ENCODE measurements at places on chromosomes 5 and 9.

DNA sequence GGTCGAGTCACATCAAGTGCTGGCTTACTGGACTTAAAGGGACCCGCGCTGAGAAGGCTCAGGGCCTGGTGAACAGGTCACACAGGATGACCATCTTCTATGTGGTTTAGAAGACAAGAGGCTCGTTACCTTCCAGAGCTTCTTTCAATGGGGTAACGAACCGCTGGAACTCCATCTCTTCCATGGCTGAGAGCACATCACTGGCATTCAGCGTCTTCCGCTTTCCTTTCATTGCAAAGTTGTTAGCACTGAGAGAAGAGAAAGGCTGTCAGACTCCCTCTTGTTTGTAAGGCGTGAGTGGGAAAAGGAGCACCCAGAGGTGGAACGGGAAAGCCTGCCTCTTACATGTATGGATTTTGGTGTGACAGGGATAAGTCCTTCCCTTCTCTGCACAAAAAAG, 994 bp downstream of the POLE3 start:
- DNase-seq, result no peak

GRCh38 chr9:71793386-71794105, 25.2 kb upstream of the CEMIP2 start:
- no peak for DNase-seq

DNA sequence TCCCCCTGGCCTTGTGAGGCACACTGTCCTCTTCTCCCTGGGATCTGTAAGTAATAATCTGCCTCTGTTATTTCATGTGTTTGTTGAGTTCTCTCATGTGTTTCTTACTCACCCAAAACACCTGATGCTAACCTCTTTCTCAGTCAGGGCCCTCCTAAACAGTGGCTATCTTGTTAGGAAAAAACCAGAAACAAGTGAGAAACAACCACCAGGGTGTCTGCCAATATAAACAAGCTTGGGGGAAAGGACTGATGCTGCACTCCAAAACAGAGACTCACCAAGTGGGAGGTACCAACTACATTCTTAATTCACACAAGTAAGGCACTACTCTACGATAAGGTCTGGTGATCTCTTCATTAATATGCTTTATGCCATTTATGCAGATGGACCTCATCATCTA, 564.4 kb downstream of the SEMA5A start:
- no peak for DNase-seq

- DNase-seq, result no peak
Measured at GRCh38 chr9:76431601-76432000, 27.4 kb upstream of the GCNT1 start.

GRCh38 chr5:159844267-159845121, 71.8 kb upstream of the ADRA1B start:
- DNase-seq, result no peak

DNA sequence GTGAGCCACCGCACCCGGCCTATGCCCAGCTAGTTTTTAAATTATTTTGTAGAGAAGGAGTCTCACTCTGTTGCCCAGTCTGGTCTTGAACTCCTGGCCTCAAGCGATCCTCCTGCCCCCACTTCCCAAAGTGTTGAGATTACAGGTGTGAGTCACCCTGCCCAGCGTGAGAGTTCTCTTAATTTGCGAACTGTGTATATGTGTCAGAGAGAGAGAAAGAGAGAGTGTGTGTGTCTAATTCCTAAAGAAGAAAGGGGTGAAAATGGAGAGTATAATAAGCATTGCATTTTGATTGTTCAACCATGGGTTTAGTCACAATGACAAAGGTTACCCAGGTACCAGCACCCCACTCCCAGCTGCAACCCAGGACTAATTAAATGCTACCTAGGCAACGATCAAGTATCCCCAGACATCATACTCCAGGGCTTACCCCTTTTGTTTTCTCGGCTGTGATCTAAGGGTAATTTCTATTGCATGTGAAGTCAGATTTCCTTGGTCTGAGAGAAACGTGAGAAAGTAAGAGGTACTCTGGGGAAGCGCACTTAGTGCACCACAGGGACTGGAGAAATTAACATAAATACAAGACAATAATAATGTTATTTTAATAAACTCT, 16.6 kb downstream of the MAP1B start:
- DNase-seq, result no peak

Data from activated naive CD8-positive, alpha-beta T cell treated with anti-CD3 and anti-CD28 coated beads for 36 hours (primary cell).